Activated naive CD4-positive, alpha-beta T cell (primary cell): ENCODE measurements at places on chromosomes 11 and 22.

DNA sequence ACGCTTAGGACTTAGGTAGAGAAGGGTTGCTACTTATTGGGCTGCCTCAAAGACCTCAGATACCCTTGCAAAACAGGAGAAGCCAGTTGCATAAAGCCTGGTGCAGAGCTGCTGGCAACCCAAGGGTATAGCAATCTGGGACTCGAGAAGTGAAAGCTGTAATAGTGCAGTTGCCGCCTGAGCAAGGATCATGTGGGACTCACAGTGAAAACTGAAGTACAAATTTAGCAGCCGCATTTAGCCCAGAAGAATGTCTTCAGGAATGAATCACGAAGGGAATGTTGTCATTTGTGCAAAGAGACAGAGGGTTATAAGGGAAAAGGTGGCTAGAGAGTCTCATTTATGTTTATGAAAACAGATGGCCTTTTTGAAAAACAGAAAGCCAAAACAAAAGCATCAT, 267.2 kb downstream of the TENM4 start:
- no peak for DNase-seq

DNA sequence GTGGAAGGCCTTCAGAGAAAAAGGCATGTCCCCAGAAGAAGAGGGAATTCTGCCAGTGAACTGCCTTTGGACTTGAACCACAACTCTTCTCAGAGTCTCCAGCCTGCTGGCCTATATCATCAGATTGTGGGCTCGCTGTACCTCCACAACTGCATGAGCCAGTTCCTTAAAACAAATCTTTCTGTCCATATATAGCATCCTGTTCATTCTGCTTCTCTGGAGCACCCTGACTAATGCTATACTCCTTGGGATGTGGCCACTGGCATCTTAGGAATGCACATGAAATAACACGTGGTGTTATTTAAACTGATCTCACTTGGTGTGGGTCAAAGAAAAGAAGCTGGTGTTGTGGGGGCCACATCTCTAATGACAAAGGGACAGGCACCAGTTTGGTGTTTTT, 58.3 kb upstream of the VSTM5 start:
- DNase-seq: no peak

DNA sequence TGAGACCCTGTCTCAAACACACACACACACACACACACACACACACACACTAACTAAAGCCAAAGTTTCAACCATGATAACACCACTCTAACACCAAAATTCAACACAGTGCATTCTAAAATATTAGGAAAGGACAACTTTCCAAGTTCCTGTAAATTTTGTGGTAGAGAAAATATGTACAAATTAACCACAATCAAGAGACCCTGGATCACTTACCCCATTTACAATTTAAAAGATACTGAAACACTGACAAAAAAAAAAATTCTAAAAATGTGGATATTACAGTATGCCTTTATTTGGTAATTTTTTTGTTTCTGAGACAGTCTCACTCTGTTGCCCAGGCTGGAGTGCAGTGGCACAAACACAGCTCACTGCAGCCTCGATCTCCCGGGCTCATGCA, 9.7 kb downstream of the MRTFA start:
- DNase-seq: no peak

GRCh38 chr11:130487924-130488815, 39.7 kb downstream of the ADAMTS15 start:
- no peak for DNase-seq

DNA sequence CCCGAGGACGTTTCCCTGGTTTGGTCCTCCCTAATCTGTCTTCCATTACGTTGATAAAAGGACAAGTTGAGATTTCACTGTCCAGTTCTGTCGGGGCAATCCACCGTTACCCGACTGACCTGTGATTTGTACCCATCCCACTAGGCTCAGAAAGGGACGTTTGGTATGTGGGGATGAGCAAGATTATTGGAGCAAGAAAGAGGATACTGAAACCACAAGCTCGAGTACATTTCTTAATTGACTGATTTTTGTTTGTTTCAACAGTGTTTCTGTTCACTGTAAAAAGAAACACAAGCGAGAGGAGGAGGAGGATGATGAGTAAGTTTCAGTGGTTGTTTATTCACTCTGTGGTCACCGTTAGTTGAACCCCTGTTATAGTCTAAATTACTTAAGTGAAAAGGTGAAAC, 969 bp downstream of the CCDC117 start:
- no peak for DNase-seq

GRCh38 chr11:11569936-11570491, 51.8 kb downstream of the GALNT18 start:
- DNase-seq: no peak

GRCh38 chr22:36770513-36771231, 5.2 kb downstream of the IFT27 start:
- no peak for DNase-seq

- DNase-seq: no peak
These were observed 41.5 kb downstream of the ST3GAL4 start for GRCh38 chr11:126396965-126397364.

DNA sequence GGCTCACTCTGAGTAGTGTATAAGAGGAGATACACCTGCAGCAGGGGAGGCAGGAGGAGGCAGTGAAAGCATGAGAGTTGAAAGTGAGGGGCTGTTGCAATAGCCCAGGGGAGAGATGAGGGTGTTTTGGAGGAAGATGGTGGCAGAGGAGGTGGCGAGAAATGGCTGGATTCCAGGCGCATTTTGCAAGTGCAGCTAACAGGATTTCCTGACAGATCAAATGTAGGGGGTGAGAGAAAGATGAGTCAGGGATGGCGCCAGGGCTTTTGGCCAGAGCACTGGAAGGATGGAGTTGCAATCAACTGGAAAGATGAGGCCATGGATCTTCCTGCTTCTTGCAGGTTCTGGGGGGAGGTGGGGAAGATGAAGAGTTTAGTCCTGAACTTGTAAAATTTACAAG, 16.8 kb upstream of the TSPAN18 start:
- DNase-seq: no peak

- DNase-seq: no peak
These were observed 59.8 kb downstream of the UVRAG start for GRCh38 chr11:75874684-75875341.

- DNase-seq: no peak
These were observed 170.8 kb downstream of the BUD13 start for GRCh38 chr11:116601814-116602636.

DNA sequence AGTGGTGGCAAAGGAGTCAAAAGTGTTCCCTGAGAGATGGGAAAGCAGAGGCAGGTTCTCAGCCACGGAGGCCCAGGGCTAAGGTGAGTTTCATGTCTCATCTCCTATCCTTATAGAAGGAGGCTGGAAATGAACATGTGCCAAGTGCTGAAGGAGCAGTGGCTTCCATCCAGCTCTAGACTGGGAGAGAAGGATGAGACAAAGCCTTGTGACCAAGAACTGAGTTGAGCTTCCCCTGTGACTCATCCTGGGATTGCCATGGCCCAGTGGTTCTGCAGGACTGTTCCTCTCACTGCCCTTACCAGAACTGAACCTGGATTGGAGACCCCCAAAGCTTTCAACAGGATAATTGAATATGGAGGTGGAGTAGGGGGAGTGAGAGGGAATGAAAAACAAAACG, 16.7 kb upstream of the OR9Q1 start:
- DNase-seq: no peak

GRCh38 chr22:26812731-26813130, 155.3 kb downstream of the MIAT start:
- DNase-seq: no peak

GRCh38 chr11:81197396-81197795, 1536.3 kb downstream of the FAM181B start:
- DNase-seq: no peak

GRCh38 chr11:60208146-60208895, 25.4 kb upstream of the MS4A6A start:
- DNase-seq: no peak

DNA sequence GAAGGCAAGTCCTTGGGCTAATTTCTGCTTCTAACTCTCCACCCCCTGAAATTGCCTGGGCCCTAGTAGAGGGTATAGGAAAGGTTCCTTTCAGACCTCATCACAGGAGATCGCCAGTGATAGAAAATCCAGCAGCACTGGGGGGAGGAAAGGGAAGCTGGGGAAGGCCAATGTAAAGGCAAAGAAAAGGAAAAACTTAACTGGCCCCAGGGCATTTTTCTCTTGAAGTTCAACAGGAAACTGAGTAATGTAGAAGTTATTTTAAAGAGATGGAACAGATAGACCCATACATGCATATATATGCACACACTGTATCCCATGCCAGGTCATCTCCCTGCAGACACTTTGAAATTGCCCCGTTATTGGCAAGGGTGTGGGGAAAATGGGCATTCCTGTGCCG, 134.0 kb downstream of the TRIM44 start:
- no peak for DNase-seq

GRCh38 chr11:113579292-113579940, 104.2 kb upstream of the DRD2 start:
- DNase-seq: no peak

DNA sequence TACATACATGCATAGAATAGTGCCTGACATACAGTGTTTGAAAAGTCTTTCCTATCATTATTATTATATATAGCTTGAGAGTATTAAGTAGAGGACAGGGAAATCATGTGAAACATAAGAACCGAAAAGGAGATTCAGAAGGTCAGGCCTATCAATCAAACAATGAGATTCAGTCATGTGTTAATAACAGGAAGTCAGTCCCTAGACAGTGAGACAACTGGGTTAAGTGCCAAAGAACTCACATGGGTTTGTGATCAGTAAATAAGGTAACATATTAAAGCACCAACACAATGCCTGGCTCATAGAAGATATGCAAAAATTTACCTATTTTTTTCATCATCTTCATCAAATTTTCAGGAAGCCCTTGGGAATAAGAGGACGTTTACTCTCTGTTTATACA, 174.3 kb upstream of the FAT3 start:
- no peak for DNase-seq

GRCh38 chr11:64660706-64661105, 62.3 kb downstream of the NRXN2 start:
- no peak for DNase-seq

GRCh38 chr11:122232985-122233384, 117.0 kb upstream of the BLID start:
- no peak for DNase-seq

DNA sequence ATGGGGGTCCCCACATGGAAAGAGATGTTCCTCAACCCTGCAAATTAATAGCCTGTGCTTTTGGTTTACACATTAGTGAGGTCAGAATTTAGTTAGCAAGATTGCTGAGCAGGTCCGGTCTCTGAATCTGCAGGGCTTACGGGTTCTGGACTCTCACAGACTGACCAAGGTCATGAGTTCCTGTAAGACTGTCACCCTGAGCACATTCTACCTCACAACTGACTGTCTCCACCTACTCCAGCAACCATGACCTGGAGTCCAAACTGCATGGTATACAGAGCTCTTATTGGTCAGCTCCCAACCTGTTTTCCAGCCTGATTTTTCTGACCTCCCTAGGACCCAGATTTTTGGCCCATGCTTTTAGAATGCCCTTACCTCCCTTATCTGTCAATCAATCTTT, 28.2 kb downstream of the DKK3 start:
- no peak for DNase-seq

- no peak for DNase-seq
These were observed 36.3 kb downstream of the MMP7 start for GRCh38 chr11:102494216-102494615.

- DNase-seq: no peak
These were observed 38.0 kb upstream of the ARFGAP3 start for GRCh38 chr22:42895087-42895486.

DNA sequence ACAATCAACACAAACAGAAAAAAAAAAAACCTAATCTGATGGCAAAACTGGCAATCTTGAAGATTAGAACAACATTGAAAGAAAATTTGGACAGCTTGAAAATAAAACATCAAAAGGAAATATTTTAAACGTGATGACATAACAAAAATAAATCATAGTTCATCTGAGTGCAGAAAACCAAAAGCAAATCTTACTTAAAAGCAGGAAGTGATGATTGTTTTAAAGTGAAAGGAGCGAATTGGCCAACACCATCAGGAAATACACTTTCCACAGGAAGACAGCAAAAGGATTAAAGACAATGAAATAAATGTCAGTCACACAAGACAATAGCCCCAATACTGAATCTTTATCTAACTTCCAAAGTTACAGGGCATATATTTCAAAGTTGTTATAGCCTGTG, 696.5 kb upstream of the CHORDC1 start:
- DNase-seq: no peak

- DNase-seq: no peak
These were observed 22.6 kb downstream of the IGLL1 start for GRCh38 chr22:23557467-23557866.

- DNase-seq: no peak
These were observed 182.6 kb downstream of the ST3GAL4 start for GRCh38 chr11:126538071-126538470.

DNA sequence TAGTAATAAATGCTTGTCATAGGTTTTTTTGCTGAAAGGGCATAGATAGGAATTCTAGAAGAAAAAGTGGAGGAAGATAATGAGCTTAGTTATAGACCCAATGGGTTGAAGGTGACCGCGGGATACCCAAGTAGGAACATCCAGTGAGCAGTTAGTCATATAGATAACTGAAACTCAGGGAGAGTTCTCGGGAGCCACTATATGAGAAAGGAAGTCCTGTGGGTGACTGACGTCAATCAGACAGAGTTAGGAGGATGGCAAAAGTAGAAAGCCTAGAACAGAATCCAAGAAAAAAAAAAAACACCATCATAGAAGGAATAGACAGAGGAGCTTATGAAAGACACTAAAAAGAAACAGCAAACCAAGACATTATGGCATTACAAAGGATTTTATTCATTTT, 1.6 kb upstream of the CNGA4 start:
- DNase-seq: no peak

- DNase-seq: no peak
These were observed 43.6 kb downstream of the MEI1 start for GRCh38 chr22:41742918-41743317.

DNA sequence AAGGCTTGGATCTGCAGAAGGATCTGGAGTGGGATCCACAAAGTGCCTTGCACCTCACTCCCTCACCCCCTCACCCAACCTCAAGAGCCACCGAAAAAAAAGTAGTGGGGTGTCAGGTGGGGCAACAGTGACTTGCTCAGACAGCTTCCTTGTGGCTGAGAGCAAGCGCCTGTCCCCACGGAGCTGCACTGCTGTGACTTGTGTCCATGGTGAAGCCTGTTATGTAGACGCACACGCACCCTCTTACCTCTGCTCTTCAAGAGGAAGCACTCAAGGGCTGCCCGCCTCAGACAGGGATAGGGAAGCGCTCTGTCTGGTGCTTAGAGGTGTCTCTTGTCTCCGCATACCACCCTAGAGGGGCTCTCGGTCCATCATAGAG, 1.2 kb downstream of the DRD2 start:
- DNase-seq: no peak
